ENCODE measurements at places on chromosomes 16 and 17.

DNA sequence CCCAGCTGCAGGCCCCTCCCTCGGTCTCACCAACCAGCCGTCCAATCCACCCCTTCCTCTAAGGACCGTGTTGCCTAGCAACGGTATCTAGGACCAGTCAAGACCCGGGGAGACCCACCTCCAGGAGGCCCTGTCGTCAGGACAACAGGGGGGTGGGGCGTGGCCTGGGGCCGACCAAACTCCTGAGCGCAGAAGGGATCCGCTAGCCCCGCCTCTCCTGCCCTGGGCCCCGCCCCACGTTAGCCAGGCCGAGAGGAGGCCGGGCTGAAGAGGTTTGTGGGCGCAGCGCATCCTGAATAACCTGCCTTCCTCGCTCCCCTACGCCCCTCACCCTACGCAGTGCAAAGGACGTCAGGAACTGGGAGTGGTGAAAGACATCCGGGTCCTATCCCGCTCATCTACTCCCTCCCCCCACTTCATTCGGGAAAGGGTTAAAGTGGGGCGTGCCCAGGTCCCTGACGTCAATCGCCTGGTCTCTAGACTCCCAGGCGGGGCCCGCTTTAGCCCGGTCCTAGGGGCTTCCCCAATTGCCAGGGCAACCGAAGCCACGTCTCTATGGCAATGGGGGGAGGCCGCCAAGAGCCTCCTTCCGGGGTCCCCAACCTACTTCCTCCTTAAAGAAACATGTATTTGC is 14.7 kb downstream of the DLG4 start:
- DNase-seq: peak; percentile 89

DNA sequence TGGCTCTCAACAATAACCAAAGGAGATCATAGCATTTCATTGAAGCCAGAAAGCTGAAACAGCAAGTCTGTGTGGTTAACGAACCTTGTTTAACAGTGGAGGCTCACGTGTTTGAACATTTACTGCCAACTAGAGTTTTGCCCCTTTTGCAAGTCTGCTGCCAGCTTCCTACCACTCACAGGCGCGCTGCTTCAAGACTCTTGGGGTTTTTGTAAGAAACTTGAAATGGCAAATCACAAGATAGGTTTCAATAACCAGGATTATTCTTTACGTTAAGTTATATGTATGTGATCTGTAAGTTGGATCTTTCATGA is 1.2 kb downstream of the SNTB2 start:
- no peak for DNase-seq

- no peak for DNase-seq
These were observed 22.3 kb downstream of the RTN4RL1 start for GRCh38 chr17:2002767-2003329.

- DNase-seq: no peak
These were observed 15.5 kb upstream of the MMD start for GRCh38 chr17:55437159-55437605.

- no peak for DNase-seq
These were observed 7.7 kb downstream of the PRKAR1A start for GRCh38 chr17:68519911-68520310.

DNA sequence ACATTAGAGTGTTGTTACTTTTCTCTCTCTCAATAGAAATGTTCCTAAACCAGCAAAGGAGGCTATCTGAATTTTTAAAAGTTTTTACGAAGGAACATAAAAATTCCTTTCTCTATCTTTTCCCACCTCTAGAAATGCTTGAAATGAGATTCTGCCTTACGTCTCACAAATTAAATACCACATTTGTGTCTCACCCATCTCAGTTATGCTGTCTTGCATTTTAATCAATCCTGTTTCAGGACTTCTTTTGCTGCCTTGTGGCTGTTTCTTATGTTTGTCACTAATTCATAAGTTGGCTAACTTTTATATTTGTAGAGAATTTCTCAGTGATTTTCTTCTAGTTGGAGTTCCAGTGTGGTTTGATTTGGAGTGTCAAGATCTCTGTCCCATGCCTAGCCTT is 3.5 kb downstream of the OMG start:
- DNase-seq: no peak

GRCh38 chr16:48113001-48113400 is 42.8 kb downstream of the ABCC12 start:
- DNase-seq: no peak

DNA sequence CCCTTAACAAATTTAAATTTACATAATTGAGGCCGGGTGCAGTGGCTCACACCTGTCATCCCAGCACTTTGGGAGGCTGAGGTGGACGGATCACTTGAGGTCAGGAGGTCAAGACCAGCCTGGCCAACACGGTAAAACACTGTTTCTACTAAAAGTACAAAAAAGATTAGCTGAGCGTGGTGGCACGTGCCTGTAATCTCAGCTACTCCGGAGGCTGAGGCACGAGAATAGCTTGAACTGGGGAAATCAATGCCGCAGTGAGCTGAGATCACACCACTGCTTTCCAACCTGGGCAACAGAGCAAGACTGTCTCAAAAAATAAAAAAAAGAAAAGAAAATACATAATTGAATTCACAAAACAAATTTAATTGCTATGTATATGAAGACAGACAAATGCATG is 56.3 kb upstream of the KIFC3 start:
- DNase-seq: no peak

DNA sequence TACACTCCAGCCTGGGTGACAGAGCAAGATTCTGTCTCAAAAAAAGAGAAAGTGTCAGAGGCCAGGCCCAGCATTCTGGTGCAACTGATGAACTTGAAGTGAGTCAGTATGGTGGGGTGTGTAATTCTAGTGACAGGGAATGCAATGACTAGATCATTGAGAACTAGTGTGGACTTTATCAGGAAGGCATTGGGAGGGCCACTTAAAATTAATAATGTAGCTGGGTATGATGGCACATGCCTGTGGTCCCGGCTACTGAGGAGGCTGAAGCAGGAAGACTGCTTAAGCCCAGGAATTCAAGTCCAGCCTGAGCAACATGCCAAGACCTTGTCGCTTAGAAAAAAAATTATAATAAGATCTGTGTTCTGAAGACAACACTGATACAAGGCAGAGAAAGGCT is 90.8 kb downstream of the STX8 start:
- DNase-seq: no peak

Measured in activated T-cell treated with anti-CD3 and anti-CD28 coated beads for 48 hours (primary cell).